Cerebellar cortex (tissue), 1 donor: ENCODE measurements at places on chromosomes 6 and 20.

GRCh38 chr6:35038076-35038475 lies 103.1 kb downstream of the TCP11 start:
- DNase-seq, result no peak

DNA sequence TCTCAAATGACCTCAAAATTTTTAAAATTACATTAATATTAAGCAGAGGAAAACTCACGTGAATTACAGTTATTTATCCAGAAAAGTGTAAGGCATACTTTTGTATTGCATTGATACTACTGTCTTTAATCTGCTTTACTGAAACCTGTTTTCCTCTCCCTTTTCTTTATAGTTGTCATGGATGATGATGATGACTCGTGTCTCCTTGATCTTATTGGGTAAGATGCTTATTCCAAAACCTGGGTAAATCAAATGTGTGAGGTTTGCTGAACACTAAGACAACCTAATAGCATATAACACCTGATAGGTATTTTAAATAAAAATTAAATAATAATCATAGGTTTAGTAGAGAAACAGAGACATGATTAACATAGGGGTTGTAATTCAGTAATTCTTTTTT lies 40.0 kb downstream of the BICRAL start:
- DNase-seq, result no peak

DNA sequence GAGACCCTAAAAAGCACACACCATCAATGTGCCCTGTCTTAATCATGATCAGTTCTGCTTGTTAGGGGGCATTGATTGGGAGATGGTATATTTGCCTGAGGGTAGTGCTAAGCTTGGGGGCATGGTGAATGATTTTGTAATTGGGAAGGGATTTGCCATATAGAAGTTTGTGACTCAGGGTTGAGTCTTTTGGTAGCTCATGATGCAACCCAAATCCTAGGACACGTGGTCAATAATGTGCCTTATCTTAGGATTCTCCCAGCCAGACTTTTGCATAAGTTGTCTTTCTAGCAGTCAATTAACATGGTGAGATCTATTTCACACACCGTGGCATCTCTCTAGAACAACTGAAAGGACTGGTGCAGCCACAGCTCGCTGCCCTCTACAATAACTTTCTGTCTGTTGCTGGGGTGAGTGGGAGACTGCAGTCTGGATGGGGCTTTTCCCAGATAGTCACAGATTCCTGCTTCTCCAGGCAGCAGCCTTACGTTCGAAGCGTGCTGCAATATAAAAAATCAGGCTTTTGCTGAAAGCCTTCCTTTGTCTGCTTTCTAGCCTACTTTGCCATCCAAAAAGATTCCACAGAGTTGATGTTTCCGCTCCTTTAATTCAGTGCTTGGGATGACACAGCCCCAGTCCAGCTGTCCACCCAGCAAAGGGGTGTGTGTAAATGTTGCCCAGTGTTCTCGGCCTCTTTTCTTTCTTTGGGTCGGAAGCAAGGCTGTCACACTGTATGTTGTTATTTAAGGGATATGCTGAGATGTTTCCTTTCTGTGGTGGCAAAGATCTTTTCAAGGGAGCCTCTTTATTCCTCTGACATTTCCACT lies 58.9 kb downstream of the ID4 start:
- DNase-seq, result peak; percentile 1

DNA sequence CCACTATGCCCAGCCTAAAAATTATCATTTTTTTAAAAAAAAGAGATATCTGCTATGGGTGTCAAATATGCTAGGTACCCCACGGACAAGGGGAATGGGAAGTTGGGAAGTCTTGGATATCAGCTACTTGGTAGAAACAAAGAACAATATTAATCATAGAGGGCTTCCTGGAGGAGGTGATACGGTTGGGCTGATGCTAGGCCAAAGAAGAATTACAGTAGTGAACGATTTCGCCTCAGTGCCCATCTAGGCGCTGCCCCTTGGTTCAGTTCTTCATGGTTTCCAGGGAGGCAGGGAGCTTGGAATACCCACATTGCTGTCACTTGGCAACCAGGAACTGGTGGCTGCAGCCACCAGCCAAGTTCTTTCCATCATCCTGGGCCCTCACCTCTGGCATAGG lies 5.5 kb upstream of the PSMF1 start:
- DNase-seq, result no peak
